ENCODE measurements at places on chromosomes 2 and 18.
A peak's percentile ranks its signal among the peaks of the same experiment; 100 is the strongest.

GRCh38 chr2:216113572-216113971 lies 4.4 kb downstream of the XRCC5 start:
- DNase-seq: no peak

DNA sequence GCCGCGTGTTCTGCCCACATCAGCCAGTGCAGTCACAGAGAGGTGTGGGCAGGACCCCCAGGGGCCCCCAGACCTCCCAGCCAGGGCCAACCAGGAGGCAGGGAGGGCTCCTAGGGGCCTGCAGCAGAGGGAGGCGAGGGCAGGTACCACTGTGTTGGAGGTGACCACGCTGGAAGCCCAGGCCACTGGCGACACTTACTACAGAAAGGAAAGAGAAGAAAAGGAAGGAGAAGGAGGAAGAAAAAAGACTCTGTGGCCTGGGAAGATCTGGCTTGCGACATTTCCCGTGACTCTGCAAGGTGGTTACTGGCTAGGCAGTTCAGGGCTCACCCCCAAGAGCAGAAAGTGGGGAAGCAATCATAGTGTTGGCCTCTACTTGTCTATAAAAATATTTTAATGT lies 98.1 kb upstream of the BCL2L11 start:
- DNase-seq: peak; percentile 25

DNA sequence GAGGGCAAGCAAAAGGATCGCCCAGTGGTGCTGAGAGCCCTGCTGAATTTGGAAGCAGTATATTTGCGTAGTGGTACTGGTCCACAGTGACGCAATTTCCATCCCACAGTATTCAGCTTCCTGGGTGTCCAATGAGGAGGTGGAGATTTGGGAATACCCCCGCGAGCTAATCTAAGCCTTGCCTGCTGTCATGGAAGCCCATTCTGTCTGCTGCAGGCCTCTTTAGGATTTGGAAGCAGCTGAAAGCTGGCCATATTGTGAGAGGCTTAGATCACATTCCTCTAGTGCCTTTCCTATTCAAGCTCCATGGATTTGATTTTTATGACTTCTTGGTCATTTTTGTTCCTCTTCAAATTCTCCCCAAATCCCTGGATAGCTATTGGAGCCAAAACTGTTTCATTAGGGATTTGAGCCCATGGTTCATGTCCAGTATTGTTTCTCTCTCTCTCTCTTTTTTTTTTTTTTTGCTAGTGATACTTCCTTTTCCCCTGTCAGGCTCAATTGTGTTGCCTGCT lies 22.3 kb upstream of the DYNC2LI1 start:
- no peak for DNase-seq

GRCh38 chr18:13625355-13625754 lies 101.0 kb downstream of the FAM210A start:
- DNase-seq: no peak

- no peak for DNase-seq
These were observed 75.1 kb downstream of the BOLA3 start for GRCh38 chr2:74072565-74072964.

- DNase-seq: no peak
These were observed 116.1 kb upstream of the OTX1 start for GRCh38 chr2:62934517-62934916.

DNA sequence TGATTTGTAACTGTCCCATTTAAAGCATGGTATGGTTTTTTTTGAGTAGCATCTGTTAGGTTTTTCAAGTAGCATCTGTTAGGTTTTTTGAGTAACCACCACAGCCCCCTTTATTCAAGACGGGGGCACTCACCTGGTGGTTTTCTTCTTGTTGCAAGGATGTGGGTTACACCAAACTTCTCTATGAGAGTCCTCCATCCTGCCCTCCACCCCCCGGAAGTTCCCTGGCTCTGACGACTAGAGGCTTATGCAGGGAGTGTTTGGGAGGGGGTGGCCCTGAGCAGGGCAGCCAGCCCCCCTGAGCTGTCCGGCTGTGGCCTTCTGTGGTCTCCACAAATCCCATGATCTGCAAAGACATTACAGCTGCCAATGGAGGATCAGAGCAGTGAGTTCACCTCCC lies 39.3 kb downstream of the MTCL1 start:
- no peak for DNase-seq

DNA sequence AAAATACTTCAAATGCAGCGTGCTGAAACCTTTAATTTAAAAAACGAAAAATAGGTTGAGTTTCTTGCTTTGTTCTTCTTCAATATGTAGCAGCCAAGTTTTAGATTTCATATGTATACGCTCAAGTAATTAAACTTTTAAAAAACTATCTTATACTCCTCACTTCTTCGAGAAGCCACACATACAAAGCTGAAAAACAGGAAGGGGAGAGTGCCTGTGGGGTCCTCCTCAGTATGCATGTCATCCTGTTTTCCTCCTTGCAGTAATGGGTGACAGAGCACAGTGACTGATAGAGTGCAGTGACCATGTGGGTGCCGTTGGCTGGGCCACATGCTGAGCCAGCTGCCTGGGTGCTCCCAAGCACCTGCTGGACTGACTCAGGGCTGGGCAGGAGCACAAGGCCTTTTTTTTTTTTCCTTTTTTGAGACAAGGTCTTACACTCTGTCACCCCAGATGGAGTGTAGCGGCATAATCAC lies 33.3 kb downstream of the UXS1 start:
- no peak for DNase-seq

GRCh38 chr2:18763338-18763737 lies 174.0 kb upstream of the NT5C1B start:
- DNase-seq: no peak

DNA sequence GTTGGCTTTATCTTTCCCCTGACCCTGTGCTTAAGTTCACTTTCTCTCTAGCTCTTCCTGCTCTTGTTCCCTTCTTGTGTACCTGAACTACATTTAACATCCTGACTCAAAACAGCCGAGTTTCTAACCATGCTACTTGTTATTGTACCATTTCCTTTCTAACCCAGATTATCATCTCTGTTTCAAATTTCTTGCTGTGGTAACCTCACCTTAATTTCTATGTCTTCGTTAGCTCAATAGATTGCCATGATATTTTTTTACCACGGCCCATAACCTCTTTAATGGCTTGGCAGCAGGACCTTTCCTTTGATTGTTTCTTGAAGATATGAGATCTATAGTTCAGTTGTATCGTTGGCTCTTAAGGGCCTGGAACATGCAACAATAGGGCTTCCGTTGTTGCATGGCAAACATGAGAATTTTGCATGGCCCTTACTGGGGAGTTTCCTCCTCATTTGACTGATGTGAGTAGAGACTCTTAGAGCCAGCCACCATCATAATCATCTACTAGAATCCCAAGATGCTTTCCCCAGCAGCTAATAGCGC lies 11.1 kb downstream of the CFAP36 start:
- no peak for DNase-seq

- no peak for DNase-seq
These were observed 146.6 kb downstream of the GALNT3 start for GRCh38 chr2:165647409-165647808.

- DNase-seq: no peak
These were observed 539.6 kb downstream of the PID1 start for GRCh38 chr2:228731517-228731916.

GRCh38 chr2:86476092-86476491 lies 34.9 kb downstream of the KDM3A start:
- DNase-seq: no peak

- no peak for DNase-seq
These were observed 58.1 kb downstream of the NRP2 start for GRCh38 chr2:205740381-205740780.

DNA sequence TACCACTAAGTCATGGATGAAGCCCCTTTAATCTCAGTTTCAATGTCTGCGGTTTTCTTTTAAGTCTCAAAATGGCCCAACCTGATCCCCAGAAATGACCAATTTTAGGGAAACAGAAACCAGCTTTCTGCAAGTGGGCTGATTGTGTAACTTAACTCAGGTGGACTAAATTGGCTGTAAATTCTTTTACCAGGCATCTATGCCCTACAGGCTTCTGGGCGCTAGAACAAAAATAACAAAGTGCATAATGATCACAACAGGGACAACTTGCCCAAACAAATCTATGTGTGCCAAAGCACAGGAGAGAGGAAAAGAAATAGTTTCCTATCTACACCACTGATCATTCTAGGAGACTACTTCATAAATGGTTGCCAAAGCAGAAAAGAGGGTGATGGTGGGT lies 112.3 kb upstream of the SETBP1 start:
- DNase-seq: no peak

GRCh38 chr2:4020153-4020552 lies 316.8 kb downstream of the DCDC2C start:
- DNase-seq: no peak

DNA sequence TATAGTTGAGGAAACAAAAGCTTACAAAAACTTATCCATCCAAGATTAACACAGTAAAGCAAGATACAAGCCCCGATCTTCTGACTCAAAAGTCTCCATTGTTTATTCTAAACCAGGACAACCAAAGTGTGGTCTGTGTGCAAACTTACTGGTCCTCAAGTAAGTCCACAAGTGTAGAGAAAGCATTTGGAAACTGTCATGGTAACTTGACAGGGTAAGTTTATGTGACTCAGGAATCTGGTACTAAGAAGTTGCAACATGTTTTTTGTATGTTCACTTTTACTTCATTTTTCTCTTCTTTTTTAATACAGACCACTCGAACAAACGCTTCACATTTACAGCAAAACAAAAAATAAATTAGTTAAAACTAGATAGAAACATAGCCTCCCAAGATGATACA lies 9.4 kb downstream of the MBD2 start:
- DNase-seq: no peak

DNA sequence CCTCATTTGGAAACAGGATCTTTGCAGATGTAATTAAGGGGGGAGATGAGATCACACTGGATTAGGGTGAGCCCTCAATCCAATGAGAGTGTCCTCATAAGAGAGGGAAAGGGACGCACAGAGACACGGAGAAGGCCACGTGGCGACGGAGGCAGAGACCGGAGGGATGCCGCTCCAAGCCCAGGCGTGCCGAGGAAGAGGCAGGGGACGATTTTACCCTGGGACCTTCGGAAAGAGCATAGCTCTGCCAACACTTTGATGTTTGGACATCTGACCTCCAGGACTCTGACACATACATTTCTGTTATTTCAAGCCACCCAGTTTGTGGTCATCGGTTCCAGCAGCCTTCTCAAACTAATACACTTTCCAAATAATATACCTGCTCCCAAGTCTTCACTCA lies 84.4 kb upstream of the ZCCHC2 start:
- DNase-seq: no peak

GRCh38 chr2:54396107-54396506 lies 60.0 kb upstream of the SPTBN1 start:
- DNase-seq: no peak

DNA sequence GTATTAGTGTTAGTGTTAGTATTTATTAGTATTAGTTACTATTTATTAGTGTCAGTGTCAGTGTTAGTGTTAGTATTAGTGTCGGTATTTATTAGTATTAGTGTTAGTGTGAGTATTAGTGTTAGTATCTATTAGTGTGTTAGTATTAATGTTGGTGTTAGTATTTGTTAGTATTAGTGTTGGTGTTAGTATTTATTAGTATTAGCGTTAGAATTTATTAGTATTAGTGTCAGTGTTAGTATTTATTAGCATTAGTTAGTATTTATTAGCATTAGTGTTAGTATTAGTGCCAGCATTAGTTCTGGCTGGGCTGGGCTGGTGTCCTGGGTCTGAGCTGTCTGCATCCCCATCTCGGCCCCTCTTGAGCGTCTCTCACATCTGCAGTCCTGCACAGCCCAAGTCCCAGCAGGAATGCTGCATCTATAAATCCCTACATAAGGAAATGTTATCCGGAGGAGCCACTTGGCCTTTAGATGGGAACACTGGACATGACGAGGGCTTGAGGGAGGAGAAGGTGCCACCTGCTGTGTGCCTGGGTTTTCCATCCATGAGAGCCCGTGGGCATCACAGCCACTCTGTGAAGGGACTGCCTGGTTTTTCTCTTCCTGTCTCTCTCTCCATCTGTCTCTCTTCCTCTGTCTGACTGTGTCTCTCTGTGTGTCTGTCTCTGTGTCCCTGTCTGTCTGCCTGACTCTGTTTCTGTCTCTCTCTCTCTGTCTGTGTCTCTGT lies 33.6 kb downstream of the TWIST2 start:
- DNase-seq: no peak

GRCh38 chr2:11330457-11331142 lies 13.8 kb downstream of the ROCK2 start:
- no peak for DNase-seq

DNA sequence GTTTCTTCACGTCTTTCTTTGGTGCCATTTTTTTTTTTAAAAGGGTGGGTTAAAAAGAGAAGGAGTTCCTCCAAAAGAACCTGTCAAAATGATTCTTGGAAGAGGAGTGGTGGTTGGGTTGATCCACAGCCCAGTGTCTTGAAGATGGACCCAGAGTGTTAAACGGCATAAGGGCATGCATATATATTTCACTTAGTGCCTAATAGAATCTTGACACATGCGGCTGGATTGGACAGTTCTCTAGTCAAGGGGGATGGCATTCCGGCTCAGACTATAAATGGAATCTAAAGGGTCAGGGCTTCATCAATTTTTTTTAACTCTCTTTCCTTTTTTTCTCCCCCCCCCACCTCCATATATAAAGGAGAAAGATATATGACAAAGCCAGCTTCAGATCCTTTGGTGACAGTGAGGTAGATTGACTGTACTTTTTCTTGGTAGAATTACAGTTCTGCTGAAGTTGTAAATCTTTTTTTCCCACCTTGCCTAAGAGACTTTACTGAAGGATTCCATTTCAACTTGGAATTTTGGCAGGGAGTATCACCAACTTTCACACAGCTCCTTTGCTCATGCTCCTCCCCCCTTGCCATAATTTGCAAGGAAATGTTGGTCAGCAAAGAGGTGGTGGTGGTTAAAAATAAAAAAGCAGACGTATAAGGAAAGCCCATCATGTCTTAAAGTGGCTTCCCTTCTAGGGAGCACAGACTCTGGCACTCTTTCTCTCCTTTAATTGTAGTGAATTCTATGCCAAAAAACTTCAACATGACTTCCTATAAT lies at the start of gene MYL1:
Gene MYL1, minus strand, starts transcription at position 160 of the 774 bp plus-strand sequence. Its CDS starts 132 bp downstream, at position 28.
- no peak for DNase-seq

GRCh38 chr2:237192881-237193280 lies 107.2 kb downstream of the COPS8 start:
- DNase-seq: no peak

GRCh38 chr18:3452750-3453539 lies 3.0 kb downstream of the TGIF1 start:
- no peak for DNase-seq

- DNase-seq: no peak
These were observed 10.2 kb downstream of the INSIG2 start for GRCh38 chr2:118098307-118099030.

DNA sequence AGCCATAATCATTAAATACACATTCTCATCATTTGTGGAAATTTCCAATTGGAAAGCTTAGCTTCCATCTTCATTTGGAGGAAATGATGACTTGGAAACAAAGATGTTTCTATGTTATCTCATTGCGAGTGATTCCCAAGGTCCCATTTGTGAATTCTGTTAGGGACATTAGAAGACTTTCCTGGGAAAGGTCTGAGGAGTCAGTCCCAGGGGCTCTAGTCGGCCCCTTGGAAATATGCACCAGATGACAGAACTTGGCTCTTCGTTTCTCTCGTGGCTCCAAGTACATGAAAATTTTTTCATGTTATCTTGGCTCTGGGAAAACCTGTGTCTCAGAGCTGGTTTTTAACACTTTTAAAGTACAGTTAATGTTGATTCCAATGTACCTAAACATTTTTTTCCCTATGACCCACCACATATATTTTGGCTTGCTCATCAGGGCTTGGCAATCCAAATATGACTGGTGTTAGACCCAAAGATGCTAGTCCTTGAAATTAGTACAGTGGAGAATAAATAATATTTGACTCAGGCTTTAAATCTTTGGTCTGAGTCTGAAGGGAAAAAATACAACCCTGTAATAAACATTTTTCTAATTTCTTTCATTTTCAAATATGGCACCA lies 15.4 kb upstream of the CAVIN2 start:
- no peak for DNase-seq
